ENCODE measurements at places on chromosomes 6 and 20.

DNA sequence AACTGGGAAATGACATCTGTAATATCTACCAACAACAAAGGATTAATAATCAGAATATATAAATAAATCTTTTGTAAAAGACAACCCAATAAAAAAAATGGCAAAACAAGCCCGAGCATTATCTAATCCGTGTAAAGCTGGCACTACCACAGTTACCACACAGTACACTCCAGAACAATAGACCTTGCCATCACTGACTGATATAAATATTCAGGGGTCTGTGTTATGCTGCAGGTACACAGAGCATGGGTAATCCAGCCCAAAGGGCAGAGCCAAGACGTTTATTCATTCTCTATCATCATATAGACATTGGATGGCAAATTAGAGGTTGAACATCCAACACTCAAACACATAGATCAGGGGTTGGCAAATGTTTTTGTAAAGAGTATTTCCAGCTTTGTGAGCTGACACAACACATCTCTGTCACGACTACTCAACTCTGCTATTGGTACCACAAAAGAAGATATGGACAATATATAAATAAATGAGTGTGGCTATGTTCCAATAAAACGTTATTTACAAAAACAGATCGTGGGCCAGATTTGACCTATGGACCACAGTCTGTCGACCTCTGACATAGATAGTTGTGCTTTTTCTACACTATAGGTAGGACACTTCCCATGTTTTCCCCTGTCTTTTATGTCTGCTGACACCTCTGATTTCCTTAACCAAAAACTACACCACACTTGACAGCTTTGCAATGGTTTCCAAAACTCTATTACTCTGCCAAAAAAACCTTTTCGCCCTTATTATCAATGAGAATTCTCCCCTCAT, 4.5 kb downstream of the NCOA6 start:
- DNase-seq = no peak

- no peak for DNase-seq
Measured at GRCh38 chr6:144939921-144940320, 654.8 kb downstream of the UTRN start.

DNA sequence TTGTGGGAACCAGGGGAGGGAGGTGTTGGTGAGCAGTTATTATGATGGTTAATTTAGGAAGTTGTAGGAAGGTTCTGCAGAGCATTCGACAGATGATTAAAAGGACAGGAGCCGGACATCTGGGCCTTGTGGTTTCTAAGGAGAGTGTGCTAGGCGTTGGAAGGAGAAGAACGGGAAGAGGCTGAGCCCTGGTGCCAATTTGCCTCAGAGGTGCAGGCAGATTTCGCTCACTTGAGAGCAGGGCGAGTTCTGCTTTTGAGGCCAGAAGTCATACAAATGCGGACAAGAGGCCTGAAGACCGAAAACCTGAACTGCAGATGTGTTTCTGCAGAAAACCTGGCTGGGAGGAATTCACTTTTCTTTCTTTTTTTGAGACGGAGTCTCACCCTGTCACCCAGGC, 30.5 kb upstream of the RPS6KA2 start:
- no peak for DNase-seq

GRCh38 chr20:16064989-16065707, 508.1 kb downstream of the KIF16B start:
- DNase-seq = no peak

DNA sequence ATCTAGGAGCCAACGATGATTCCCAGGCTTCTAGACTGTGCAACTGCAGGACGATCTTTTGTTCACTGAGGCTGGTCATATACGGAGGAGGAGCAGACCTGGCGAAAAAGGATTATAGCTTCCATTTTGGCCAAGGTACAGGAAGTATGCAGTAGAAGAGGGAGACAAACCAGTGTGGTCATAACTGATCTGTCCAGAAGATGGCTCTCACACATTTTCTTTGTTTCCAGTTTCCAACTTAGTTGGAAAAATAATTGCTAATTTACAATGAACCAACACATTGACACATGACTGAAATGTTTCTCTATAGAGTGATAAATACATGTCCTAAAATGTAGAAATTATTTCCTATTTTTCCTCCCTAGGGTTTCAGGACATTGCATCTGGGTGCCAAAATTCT, 364.1 kb upstream of the BTBD3 start:
- DNase-seq = no peak

Measured in activated CD8-positive, alpha-beta memory T cell treated with anti-CD3 and anti-CD28 coated beads for 1 hour (primary cell).